ENCODE measurements at places on chromosomes 4 and X.

- no peak for DNase-seq
These were observed 17.6 kb upstream of the DCUN1D4 start for GRCh38 chr4:51825341-51825740.

GRCh38 chr4:20297783-20298182 lies 46.1 kb downstream of the SLIT2 start:
- peak; percentile 90 for DNase-seq

- DNase-seq = no peak
These were observed 7.1 kb upstream of the TLR2 start for GRCh38 chr4:153676984-153677383.

DNA sequence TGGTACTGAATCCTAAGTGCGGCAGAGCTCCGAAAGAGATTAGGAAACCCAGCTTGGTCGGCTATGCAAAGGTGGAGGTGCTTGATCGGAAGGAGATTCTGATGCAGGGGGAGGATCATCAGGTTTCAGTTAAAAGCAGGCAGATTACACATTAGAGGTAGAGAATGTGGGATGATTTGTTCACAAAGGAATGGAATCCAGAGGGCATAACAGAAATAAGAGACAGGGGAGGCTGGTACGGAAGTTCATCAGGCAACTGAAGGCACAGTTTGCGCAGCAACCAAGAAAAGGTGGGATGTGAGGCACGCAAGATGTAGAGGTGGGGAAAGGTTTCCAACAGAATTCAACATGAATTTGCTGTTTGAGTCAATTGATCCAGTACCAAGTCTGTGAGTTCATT lies 424 bp upstream of the ZNF330 start:
- no peak for DNase-seq

GRCh38 chr4:124710015-124710741 lies 2.4 kb downstream of the ANKRD50 start:
- peak; percentile 11 for DNase-seq

DNA sequence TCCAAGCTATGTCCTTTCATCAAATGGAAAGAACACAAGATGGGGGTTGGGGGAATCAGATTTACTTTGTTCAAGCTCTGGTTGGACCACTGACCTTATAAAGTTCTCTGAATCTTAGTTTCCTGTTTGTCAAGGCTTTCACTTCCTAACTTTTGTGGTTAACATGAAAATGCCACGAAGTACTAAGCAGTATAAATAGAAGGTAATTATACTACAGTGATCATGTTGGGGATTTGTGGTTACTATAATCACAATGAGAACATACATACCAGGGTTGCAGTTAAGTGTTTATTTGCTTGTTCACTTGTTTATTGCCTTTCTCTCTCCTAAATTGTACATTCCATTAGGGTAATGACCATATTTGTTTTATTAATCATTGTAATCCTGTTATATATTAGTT lies 53.2 kb downstream of the SPRY1 start:
- DNase-seq = no peak

DNA sequence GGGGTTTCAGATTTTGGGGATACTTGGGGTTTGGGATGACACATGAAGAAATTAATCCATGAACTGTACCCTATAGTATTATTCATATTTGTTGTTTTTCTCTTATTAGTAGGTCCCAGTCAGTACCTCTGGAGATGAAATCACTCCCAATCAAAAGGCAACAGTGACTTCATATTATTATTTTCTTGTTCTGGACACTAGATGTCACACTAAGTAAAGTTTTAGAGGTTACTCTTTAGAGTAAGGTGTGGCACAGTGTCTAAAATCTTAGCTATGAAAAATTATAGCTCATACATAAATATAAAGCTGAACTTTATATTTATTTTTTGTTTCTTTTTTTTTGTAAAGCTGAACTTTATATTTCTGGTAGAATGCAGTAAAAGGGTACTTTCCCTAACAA lies 35.1 kb downstream of the FAM114A1 start:
- DNase-seq = peak; percentile 34

- DNase-seq = peak; percentile 55
These were observed at the start of gene ARHGEF9 for GRCh38 chrX:63784902-63785707. Gene ARHGEF9, minus strand, starts transcription at chrX:63785214. Its CDS starts 69 bp downstream, at chrX:63785145.

DNA sequence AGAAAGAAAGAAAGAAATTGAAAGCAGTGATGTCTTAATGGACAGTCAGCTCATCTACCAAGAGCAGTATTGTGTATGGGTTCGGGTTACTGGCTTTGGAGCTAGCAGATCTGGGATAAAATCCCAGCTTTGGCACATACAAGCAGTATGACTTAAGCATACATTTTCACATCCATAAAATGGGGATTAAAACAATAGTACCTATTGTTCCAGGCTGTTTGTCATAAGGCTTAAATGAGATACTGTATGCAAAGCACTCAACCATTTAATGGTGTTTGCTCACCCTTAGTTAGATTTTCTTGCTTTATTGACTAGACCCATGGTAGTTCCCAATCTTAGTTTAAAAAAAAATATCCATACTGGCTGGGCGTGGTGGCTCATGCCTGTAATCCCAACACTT lies 7.8 kb upstream of the TMEM164 start:
- no peak for DNase-seq

GRCh38 chr4:38279077-38279476 lies 318.9 kb downstream of the PTTG2 start:
- DNase-seq = no peak

DNA sequence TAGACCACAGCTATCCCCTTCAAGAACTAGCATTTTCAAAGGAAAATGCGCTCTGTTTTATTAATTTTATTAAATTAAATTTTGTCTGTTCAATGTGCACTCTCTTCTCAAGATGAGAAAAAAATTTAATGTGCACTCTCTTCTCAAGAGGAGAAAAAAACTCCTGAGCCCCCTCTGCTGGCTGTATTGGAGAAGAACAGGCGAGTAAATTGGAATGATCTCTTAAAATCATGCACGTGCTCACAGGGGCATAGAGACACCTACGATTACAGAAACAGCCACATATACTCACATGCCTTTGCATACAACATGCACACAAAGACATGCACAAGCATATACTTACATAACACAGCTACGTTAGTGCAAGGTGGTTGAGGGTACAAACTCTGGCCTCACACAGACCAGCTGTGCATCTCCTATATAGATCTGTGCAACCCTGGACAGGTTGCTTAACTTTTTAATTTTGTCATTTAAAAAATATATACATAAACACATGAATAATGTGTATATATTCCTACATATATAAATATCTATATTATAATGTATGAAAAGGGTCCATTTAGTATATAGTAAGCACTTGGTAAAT lies 176.2 kb upstream of the CXorf66 start:
- DNase-seq = peak; percentile 23

- no peak for DNase-seq
These were observed 50.9 kb downstream of the CPZ start for GRCh38 chr4:8643441-8643840.

DNA sequence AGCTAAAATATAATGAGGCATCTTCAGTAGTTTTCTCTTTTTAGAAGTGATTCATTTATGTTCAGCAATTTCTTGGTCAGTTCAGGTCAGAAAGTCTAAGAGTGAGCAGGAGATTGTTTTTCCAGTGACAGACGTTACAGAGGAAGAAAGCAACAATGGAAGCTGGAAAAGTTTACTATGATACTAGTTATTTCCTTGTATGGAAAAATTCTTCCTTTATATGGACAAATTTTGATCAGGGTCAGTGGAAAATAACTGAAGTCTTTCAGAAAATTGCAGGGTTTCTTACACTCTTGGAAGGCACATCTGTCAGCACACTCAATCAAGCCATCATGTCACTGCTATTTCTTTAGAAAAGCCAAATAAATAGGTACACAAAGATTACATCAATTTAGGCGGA lies 1120.7 kb downstream of the FAT4 start:
- DNase-seq = peak; percentile 26

GRCh38 chrX:13285693-13286092 lies 34.2 kb downstream of the ATXN3L start:
- peak; percentile 53 for DNase-seq

DNA sequence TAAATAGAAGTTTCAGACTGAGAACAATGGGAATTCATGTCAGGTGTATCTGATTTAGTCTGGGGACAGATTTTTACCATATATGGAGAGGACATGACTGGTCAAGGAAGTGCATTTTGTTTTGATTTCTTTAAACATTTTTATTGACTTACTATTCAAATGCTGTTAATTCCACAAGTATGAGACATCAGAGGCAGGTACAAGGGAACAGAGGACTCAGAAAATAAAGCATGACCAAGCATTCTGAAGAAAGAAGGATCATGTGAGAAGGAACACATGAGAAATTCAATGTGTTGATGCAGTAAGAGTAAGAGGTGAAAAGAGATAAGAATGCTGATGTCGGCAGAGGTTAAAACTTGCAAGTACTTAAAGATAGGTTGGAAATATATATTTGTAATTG lies 1452.6 kb downstream of the PCDH7 start:
- no peak for DNase-seq

GRCh38 chrX:2549876-2550275 lies 49.1 kb upstream of the DHRSX start:
- DNase-seq = no peak

- DNase-seq = no peak
These were observed 91.4 kb downstream of the BCOR start for GRCh38 chrX:40006106-40007017.

GRCh38 chrX:7828594-7828993 lies 14.4 kb upstream of the VCX start:
- no peak for DNase-seq

GRCh38 chrX:38817004-38817703 lies 15.9 kb downstream of the MID1IP1 start:
- DNase-seq = no peak

DNA sequence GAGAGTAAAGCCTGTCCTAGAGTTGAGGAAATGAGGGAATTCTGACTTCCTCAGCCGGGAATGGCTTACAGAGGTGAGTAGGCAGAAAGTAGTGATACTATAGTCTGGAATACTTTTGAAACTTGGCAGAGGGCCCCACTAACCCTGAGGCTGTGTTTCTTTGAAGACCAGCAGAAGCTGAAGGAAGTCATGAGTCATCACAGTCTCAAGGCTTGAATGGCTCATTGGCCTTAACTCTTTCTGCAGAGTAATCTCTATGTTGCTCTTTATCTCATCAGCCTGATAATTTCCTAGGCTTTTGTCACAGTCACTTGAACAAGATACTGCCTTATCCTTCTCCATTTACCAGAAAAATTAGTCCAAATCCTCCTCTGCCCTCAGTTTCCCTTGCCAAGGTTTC lies 80.8 kb downstream of the ANKRD50 start:
- DNase-seq = peak; percentile 94

DNA sequence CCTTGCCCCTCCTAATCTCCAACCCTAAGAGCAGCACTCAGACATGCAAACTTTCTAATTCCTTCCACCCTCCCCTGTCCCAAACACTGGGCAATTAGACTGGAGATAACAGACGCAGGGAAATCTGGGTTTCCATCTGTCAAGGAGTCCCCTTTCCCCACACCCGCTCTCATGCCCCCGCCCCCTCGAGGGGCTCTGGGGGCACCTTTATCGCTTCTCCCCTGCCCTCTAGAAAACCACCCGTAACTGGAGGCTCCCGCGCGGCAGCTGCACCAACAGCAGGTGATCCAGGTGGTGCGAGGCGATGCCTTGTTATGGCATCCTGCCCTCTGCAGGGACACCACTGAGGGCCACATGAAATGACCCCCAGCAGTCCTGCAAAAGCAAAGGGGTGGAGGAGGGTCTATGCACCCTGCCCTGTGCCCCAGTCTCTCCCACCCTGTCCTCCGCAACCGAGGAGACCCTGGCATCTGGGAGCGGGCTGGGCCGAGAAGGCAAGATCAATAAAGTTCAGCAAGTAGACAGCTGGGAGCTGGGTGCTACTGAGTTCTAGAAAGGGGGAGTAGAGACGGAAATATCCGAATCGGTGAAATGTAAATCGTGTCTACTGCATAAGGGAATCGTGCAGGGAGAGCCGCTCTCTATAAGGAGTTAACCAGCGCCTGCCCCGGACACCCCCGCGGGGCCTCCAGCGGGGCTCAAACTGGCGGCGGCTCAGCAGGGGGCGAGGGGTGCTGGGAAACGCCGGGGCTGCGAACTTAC lies 1.6 kb downstream of the KCTD8 start:
- DNase-seq = peak; percentile 21

DNA sequence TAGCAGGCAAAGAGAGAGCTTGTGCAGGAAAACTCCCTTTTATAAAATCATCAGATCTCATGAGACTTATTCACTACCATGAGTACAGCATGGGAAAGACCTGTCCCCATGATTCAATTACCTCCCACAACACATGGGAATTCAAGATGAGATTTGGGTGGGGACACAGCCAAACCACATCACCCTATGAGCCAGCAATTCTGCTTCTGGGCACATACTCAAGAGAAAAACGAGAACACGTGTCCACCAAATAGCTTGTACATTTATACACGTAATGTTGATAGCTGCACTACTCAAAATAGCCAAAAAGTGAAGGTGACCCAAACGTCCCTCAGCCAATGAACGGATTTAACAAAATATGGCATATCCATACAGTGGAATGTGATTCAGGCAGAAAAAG lies 94.5 kb upstream of the DHRSX start:
- no peak for DNase-seq

DNA sequence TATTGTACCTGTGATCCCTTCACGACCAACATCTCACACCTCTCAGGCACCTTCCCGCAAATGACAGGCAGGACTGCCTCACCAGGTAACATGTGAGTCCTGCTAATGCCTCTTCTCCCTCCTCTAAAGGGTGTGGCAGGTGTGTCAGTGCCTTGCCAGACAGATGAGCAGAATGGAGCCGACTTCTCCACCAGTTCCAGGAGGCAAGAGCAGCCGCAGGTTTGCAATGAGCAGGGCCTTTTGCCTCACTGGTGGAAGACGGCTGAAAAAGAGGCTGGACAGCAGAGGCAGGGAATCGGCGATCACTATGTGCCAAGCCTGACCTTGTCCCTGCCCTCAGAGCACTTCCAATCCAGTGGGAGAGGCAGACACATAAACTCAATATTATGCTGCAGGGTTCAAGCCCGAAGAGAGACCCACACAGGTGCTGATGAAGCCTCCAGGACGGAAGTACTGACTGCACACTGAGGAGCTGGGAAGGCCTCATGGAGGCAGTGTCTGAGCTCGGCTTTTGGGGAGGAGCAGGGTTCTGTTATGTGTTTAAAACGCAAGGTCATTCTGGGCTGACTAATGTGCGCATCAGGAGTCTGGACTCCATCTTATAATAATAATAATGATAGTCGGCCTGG lies 57.9 kb downstream of the C4orf50 start:
- DNase-seq = no peak

GRCh38 chr4:98444371-98444770 lies 183.2 kb downstream of the RAP1GDS1 start:
- no peak for DNase-seq

DNA sequence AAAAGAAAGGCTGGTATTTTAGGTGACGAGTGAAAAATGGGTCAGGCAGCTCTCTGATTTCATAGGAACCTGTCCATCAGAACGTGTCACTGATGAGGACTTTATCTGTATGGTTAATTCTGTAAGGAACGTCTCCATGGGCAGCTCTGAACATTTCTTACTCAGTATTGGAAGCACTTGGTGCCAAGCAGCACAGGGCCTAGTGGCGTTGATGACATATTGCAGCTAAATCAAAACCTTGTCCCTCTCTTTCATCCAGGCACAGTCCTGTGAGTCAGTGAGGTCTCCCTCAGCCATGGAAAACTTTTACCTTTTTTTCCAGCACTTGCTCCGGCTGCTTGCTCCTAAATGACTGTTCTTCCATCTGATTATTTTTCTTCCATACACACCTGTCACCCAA lies 301.9 kb downstream of the DHX15 start:
- no peak for DNase-seq

- DNase-seq = no peak
These were observed 158.8 kb downstream of the CAMK2D start for GRCh38 chr4:113602646-113603228.

All from muscle of back (tissue), 13 donors.